ENCODE measurements at places on chromosomes 13 and 19. TPM values are rescaled to one million over a fixed set of nuclear protein-coding genes. Genes with fewer than 3 reads are reported as not detected.
A peak's percentile ranks its signal among the peaks of the same experiment; 100 is the strongest.

GRCh38 chr13:110118106-110118505 lies 188.9 kb downstream of the COL4A1 start:
- peak; percentile 17 for DNase-seq

DNA sequence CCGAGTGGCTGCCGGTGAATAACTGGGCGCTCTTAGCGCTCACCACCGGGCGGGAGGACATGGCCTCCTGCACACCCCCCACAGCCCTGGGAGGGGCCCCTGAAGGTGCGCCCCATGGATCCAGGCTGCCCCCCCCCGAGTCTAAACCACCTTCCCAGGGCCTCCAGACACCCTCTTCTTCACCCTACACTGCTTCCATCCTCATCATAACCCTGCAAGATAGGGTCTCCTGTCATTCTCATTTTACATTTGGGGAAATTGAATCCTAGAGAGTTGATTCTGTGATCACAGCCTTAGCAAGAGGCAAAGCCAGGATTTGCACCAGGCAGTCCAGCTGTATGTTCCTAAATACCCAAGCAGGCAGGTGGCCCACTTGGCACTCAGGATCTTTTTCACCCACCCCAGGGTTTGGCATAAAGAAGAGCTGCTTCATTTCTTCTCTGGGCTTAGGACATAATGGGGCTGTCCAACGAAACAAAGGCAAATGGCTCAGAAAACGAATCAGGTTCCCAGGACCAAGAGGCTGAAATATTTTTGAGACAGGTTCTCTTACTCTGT lies 110.8 kb downstream of the PTPRS start:
- no peak for DNase-seq

GRCh38 chr13:21074546-21074945 lies 13.2 kb upstream of the LATS2 start:
- DNase-seq: no peak

DNA sequence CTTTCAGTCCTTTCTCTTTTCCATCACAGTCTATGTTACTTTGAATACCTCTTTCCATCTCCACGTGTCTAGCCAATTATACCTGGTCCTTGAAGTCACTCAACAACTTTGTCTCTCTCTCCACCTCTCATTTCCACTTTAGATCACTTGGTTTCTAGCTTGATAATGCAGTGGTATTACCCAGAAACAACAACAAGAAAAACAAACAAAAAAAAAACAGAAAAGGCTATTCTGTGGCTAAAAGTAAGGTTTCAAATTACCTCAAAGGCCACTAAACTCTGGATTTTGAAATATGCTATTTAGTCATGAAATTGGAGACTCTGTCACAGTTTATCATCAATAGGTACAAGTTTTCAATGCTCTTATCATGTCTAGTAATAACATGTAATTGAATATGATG lies 184.8 kb downstream of the PCDH9 start:
- no peak for DNase-seq

GRCh38 chr13:43495732-43496131 lies 291.0 kb downstream of the ENOX1 start:
- no peak for DNase-seq

DNA sequence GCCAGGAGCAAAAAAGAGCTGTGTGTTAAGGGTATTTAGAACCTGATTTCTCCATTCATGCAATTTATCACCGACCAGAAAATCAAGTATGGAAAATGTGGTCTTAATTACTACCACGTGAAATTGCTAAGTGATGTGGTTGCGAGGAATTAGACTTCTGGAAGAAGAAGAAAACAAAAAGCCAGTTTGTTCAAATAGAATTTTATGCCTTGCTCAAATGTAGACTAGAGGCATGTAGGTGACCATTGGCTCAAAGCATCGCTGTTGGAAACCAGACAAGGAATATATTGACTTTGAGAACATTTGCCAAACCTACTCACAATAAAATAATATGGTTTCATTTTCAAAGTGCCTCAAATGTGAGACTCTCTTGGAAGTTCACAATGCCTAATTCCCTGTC lies 57.3 kb upstream of the LRCH1 start:
- no peak for DNase-seq

GRCh38 chr13:37039896-37040295 lies 19.6 kb downstream of the SUPT20H start:
- DNase-seq: no peak

DNA sequence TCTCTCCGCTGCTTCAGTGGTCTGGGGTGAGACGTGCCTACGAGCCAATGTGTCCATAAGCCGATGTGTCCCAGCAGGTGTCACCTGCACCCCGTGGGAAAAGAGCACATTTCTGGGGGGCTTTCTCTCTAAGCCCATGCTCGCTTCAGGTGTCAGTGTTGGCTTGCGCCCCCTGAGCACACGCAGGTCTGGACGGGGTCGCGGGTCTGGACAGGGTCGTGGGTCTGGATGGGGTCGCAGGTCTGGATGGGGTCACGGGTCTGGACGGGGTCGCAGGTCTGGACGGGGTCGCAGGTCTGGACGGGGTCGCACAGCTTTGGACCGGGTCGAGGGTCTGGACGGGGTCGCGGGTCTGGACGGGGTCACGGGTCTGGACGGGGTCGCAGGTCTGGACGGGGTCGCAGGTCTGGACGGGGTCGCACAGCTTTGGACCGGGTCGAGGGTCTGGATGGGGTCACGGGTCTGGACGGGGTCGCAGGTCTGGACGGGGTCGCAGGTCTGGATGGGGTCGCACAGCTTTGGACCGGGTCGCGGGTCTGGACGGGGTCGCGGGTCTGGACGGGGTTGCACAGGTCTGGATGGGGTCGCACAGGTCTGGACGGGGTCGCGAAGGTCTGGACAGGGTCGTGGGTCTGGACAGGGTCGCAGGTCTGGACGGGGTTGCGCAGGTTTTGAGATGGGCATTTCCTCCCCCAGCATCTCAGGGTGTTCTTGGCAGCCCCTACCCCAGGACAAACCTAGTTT lies 24.5 kb upstream of the TFDP1 start:
- peak; percentile 35 for DNase-seq

SERTAD3 gene
- 34.3 TPM for total RNA-seq

TUBA3C gene
- total RNA-seq: not detected

FCAR gene
- 0.39 TPM for total RNA-seq

ATP1A3 gene
- 0.52 TPM for total RNA-seq

COG6 gene
- 30.4 TPM for total RNA-seq

SKA3 gene
- total RNA-seq: 0.60 TPM

WDR88 gene
- not detected for total RNA-seq

CYP4F11 gene
- total RNA-seq: 9.3 TPM

PPAN gene
- total RNA-seq: 78.6 TPM

PBX4 gene
- 12.7 TPM for total RNA-seq

Data from ureter (tissue), 1 donor.